ENCODE measurements at places on chromosomes 3 and 15.

- no peak for DNase-seq
Observed at GRCh38 chr3:44981220-44981619, 5.2 kb downstream of the EXOSC7 start.

GRCh38 chr3:170171563-170171962 lies 10.0 kb downstream of the PHC3 start:
- no peak for DNase-seq

GRCh38 chr3:108899530-108899929 lies 54.1 kb downstream of the GUCA1C start:
- no peak for DNase-seq

DNA sequence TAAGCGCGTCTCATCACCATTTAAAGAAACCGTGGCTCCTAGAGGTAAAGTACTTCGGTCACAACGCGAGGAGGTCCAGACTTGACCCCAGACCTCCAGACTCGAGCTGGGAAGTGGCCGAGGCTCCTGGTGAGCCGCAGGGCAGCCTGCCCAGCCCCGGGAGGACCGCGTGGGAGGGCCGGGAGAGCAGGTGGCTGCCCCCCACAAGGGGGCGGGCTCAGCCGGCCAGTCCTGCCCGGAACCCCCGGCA lies at the start of gene SLC27A2:
Gene SLC27A2 (plus strand): TSS at position 228 of the 250 bp plus-strand sequence. CDS start 232 bp downstream, outside the sequence.
- DNase-seq, result no peak

GRCh38 chr3:194376241-194376560 lies 6.7 kb upstream of the LRRC15 start:
- no peak for DNase-seq

GRCh38 chr3:155609586-155609985 lies 135.3 kb downstream of the PLCH1 start:
- no peak for DNase-seq

- no peak for DNase-seq
Observed at GRCh38 chr3:31861826-31862225, 119.2 kb downstream of the OSBPL10 start.

GRCh38 chr15:31277335-31278060 lies 49.1 kb upstream of the KLF13 start:
- DNase-seq, result no peak

- DNase-seq, result no peak
Observed at GRCh38 chr3:119570229-119570628, 9.1 kb upstream of the ADPRH start.

GRCh38 chr3:71640331-71640983 lies 56.9 kb upstream of the FOXP1 start:
- DNase-seq, result no peak

DNA sequence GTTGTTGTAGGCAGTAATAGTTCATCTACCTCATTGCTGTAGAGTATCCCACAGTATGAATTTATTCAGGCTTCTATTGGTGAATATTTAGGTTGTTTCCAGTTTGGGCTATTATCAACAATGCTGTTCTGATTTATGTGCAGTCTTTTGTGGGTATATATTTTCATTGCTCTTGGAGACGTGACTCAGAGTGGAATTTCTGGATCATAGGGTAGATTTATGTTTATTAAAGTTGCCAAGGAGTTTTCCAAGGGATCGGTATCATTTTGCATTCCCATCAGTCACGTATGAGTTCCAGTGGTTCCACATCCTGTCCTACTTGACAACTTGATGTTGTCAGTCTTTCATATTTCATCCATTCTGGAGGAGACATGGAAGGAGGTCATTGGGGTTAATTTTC lies 8.4 kb upstream of the HRH1 start:
- no peak for DNase-seq

GRCh38 chr3:5505163-5505562 lies 317.7 kb downstream of the EDEM1 start:
- DNase-seq, result no peak

DNA sequence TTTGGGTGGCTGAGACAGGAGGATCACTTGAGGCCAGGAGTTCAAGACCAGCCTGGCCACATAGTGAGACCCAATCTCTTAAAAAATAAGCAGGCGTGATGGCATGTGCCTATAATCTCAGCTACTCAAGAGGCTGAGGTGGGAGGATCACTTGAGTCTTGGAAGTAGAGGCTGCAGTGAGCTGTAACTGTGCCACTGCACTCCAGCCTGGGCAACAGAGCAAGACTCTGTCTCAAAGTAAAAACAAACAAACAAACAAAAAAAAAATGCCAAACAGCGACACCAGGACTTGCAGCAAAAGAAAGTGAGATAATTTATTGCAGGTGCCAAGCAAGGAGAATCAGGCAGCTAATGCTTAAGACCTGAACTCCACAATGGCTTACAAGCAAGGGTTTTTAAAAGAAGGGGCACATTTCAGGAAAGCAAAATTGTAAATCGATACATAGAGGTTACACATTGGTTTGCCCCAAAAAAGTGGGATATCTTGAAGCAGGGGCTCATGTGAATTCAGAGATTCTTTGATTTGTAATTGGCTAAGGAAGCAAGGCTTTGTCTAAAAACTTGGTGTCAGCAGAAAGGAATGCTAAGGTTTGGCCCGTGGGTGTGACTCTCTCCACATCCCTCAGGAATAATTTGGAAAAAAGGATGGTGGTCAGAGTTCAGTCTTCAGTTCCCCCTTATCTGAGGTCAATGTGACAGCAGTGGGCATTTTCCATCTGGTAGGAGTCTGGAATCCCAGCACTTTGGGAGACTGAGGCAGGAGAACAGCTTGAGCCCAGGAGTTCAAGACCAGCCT lies 5.2 kb upstream of the MPI start:
- no peak for DNase-seq

- DNase-seq, result peak; percentile 66
Observed at GRCh38 chr3:149879872-149880271, 66.9 kb downstream of the RNF13 start.

GRCh38 chr3:186167646-186168395 lies 58.9 kb upstream of the ETV5 start:
- no peak for DNase-seq

DNA sequence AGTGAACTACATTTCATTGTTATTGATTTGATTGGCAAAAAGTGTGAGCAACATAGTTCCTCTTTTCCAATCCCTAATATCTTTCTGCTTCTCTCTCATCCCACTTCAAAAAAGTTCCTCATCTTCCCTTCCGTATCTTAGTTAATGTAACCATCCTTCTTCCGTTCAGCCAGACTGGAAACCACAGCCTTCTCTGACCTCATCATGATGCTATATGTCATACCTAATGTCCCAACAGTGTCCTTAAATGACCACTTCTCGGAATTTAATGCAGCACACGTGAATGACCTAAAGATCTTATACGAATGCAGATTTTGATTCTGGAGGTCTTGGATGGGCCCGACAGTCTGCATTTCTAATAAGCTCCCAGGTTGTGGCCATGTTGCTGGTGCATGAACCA lies 320.3 kb upstream of the SATB1 start:
- DNase-seq, result no peak

DNA sequence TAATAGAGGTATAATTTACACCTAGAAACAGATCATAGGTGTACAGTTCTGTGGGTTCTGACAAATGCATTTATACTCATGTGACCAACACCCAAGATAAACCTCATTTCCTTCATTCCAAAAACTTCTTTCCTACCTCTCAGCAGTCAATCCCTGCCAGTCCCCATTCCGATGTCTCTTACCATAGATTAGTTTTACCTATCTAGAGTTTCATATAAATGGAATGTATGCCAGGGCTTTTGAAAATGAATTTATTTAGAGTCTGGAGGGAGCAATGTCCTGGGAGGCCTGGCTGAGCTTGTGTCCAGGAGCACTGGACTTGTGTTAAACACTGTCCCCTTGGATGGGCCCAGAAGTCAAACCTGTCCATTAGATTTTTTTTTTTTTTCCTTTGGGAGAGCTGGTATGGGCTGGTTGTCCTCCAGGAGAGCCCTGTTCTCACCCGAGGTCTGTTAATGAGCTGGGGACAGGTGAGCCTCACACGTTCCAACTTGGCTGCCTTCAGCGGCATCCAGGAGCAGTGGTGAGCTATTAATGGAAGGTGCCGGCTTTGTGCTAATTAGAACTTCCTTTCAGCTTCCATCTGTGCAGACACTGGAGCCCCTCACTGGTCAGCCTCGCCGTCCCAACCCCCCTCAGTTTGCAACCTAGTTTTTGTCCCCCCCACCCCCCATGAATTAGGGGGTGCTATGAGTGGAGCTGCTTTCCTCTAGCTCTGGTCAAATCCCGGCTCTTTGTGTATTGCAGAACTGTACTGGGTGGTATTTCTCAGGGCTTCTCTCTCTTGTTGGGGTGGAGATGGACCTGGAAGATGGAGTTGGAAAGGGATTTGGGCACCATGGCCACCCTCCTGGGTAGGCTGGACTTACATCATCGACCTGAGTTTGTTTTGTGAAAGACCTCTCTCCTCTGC lies 40.7 kb upstream of the POLG start:
- no peak for DNase-seq

- DNase-seq, result no peak
Observed at GRCh38 chr3:159672728-159673688, 315.6 kb upstream of the IL12A start.

- no peak for DNase-seq
Observed at GRCh38 chr3:12655701-12656100, 8.2 kb downstream of the RAF1 start.

DNA sequence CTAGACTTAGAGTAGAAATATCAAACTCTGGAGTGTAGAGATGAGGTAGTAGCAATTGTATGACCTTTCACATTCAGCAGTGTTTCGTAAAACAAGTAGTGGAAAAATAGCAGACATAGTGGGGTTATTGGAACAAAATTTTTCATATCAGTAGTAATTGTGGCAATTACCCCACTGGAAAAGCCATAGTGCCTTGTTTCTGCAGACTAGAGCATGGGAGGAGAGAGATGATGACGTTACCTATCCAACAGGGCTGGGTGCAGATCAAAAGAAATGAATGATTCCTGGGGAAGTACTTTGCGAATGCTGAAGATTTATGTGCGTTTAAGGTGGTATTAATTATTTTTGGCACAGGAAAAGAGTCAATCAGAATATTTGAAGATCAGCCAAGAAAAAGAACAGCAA lies 147.0 kb upstream of the LRRFIP2 start:
- no peak for DNase-seq

DNA sequence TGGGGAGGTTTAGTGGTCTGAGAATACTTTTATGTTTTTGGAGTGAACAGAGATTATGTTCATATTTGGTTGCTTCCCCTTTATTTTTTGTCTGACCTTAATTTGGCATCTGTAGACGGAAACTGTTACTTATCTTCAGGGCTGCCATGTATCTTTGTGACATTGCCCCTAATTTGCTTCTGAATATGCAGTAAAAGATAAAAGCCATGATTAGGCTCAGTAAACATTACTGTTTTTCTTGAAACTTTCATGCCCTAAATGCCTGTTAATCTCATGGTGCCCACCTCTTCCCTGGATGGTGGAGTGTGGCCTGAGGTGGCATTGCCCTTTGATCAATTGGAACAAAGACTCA lies 106.7 kb downstream of the C3orf70 start:
- no peak for DNase-seq

DNA sequence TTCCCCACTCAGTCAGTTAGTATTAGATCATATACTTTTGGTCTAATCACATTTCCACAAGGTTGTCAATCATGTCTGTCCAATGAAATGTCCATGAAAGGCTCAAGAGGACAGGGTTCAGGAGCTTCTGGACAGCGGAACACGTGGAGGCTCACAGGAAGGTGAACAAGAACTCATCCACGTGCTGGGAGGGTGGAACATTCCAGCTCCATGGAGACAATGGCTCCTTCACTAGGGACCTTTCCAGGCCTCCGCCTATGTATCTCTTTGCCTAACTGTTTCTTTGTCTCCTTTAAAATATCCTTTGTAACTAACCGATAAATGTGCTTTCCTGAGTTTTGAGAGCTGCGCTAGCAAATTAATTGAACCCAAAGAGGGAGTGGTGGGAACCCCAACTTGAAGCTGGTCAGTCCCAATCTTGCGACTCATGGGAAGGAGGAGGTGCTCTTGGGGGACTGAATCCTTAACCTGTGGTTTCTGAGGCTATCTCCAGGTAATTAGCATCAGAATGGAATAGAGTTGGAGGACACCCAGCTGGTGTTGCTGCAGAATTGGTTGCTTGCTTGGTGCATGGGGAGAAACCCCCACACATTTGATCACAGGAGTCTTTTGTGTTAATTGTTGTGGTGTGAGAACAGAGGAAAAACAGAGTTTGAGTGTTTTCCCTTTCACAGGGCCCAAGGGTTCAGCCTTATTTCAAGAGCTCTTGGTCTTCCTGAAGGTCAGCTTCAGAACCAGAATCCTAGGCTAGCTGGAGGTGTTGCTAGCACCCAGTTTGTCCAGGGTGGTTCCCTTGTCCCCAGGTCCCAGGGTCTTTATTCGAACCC lies 3.0 kb upstream of the TKT start:
- DNase-seq, result no peak

GRCh38 chr3:56370991-56371775 lies 97.1 kb downstream of the ERC2 start:
- DNase-seq, result no peak

- DNase-seq, result no peak
Observed at GRCh38 chr3:150666167-150666566, 37.6 kb downstream of the ERICH6 start.

DNA sequence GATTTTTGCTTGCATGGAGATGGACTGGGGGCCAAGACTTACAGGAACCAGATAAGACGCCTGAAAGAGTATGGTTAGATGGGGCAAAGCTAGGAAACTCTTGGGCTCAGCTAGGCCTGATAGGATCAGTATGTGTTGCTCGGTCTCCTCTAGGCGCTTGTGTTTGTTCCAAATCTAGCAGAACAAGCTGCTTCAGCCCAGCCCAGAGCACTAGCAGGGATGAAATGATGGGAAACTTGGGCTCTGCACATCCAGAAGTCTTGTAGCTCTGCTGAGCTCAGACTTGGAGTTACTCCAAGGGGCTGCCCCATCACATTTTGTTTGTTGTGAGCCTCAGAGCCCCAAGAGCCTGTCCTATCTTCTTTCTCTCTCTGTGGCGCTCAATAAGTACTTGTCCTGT lies 34.7 kb downstream of the FOXL2 start:
- no peak for DNase-seq

DNA sequence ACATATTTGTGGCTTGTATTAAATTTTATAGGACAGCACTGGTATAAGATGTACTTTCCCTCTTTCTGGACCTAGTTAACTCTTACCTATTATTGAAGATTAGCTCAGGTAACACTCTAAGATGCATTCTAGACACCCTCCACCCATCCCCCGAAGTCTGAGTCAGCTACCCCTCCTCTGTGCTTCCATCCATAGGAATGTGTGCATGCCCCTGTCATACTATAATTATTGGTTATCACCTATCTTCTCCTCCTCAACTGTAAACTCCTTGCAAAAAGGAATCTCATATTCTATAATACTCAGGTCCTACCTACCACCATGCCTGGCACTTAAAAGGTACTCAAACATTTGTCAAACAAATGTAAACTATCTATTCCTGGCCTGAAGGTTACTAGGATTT lies 3.0 kb downstream of the PEAK1 start:
- DNase-seq, result no peak
